ENCODE measurements at places on chromosomes 1 and 21.

- H3K4me3 ChIP-seq: no peak overlapping the region
- H3K4me1 ChIP-seq: no peaks in the 10 kb centered on the region
- DNase-seq: no peak
Observed at GRCh38 chr1:165056914-165057313, 299.6 kb downstream of the LMX1A start.

DNA sequence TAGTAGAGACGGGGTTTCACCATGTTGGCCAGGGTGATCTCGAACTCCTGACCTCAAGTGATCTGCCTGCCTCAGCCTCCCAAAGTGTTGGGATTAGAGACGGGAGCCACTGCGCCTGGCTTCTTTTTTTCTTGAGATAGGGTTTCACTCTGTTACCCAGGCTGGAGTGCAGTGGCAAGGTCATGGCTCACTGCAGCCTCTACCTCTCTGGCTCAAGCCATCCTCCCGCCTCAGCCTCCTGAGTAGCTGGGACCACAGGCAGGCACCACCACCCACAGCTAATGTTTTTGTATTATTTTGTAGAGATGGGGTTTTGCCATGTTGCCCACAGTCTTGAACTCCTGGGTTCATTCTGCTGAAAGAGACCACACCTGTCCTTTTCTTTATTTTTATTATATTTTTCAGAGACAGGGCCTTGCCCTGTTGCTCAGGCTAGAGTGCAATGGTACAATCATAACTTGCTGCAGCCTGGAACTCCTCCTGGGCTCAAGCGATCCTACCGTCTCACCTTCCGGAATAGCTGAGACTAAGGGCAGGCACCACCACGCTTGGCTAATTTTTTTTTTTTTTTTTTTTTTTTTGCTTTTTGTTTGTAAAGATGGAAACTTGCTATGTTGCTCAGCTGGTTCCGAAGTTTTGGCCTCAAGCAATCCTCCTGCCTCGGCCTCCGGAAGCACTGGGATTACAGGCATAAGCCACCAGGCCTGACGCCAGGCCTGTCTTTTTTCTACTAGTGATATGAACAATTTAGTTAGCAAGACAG, 3.1 kb downstream of the LMNA start:
- peak overlapping the region; percentile 100 for H3K4me3 ChIP-seq
- H3K4me1 ChIP-seq: peaks cover 80% of the 10 kb centered on the region

DNA sequence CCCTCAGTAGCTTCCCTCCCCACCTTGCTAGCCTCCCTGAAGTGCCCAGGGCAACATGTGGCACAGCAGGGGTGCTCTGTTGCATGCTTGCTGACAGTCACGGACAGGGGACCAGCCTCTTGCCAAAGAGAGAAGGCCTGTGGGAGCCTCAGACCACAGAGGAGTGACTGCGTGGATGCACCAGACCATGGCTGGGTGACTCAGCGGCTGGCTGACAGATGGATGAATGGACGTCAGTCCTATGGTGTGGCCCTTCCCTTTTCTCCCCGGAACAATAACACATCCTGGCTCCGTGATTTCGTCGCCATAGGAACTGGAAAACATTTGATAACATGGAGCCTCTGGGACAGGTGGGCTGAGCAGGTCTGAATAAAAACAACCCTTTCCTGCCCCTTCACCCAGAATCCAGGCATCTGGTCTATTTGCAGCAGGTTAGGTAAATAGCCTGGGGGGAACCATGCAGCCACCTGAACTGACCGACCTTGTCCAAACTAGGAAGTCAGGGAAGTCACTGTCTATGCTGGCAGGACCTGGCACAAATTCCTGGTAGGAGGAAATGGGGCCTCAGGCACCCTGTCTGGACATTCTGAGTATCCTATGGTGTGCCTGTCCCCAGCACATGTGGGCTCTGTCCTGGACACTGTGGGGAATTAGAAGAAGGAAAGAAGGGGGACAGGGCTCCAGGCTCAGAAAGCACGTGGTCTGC, 53.3 kb downstream of the NENF start:
- no peak overlapping the region for H3K4me3 ChIP-seq
- H3K4me1 ChIP-seq: peaks cover 10% of the 10 kb centered on the region
- H3K36me3 ChIP-seq: no peaks in the 10 kb centered on the region
- H3K27me3 ChIP-seq: no peaks in the 10 kb centered on the region

- no peak for DNase-seq
- H3K27ac ChIP-seq: no peak overlapping the region
- H3K36me3 ChIP-seq: no peaks in the 10 kb centered on the region
- no peaks in the 10 kb centered on the region for H3K4me1 ChIP-seq
- H3K4me3 ChIP-seq: no peak overlapping the region
- no peaks in the 10 kb centered on the region for H3K27me3 ChIP-seq
Observed at GRCh38 chr1:224377676-224378006, 21.0 kb downstream of the CNIH4 start.

GRCh38 chr1:235831148-235831547, 35.6 kb downstream of the LYST start:
- no peak for DNase-seq
- no peak overlapping the region for H3K4me3 ChIP-seq

DNA sequence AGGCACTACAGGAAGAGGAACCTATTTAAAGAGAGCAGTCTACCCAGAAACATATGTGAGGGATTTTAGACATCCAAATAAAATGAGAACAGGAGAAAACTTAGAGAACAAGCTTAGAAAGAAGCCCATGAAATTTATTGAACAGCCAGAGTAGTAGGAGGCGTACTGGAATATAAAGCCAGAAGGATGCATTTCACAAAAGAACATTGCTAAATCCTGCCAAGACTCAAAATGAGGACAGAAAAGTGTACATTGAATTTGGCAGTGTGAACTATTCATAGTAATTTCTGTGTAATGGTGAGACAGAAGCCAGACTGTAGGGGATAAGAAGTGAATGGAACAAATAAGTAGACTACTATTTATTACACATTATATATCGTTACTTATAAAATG, 22.5 kb downstream of the CEPT1 start:
- no peak for DNase-seq
- no peaks in the 10 kb centered on the region for H3K4me1 ChIP-seq
- H3K27me3 ChIP-seq: no peaks in the 10 kb centered on the region
- H3K4me3 ChIP-seq: no peak overlapping the region

GRCh38 chr1:30425046-30425445, 298.3 kb downstream of the MATN1 start:
- no peaks in the 10 kb centered on the region for H3K36me3 ChIP-seq
- no peaks in the 10 kb centered on the region for H3K27me3 ChIP-seq
- DNase-seq: peak; percentile 10
- no peaks in the 10 kb centered on the region for H3K4me1 ChIP-seq
- no peak overlapping the region for H3K27ac ChIP-seq
- H3K4me3 ChIP-seq: no peak overlapping the region

DNA sequence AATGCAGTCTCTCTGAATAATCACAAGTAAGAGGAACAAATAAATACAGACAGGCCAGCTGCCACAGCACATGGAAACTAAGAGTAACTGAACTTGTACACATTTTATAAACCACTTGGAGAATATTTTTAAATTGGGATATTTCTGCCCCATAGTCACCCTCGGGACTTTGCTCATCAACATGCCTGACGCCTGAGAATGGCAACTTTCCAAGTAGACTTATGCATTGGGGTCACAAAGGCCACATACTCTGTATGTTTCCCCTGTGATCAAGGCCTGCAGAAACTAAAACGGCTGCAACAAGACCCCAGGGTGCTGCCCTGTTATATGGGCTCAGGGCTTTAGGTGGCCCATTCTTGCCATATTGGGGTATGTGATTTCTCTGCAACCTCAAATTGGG, 38.3 kb upstream of the GJA5 start:
- DNase-seq: no peak
- no peak overlapping the region for H3K27ac ChIP-seq
- H3K4me1 ChIP-seq: no peaks in the 10 kb centered on the region
- H3K36me3 ChIP-seq: no peaks in the 10 kb centered on the region
- no peak overlapping the region for H3K4me3 ChIP-seq
- H3K27me3 ChIP-seq: no peaks in the 10 kb centered on the region

DNA sequence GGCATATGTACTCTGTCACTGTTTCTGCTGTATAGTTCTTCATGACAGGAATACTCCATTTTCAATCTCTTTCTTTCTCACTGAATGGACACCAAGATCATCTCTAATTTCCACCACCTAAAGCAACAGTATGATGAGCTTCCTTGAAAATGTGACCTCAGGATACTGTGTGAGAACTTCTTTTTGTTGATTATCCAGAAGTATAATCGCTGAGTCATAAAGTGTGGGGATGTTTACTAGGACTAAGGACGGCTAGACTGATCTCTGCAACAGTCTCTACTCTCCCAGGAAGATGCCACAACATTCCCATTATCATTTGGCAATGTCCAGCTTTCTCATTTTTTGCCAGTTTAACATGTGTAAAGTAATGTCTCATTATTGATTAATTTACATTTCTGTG, 70.3 kb downstream of the TNFSF18 start:
- no peaks in the 10 kb centered on the region for H3K4me1 ChIP-seq
- H3K36me3 ChIP-seq: no peaks in the 10 kb centered on the region
- H3K27ac ChIP-seq: no peak overlapping the region
- no peak overlapping the region for H3K4me3 ChIP-seq
- H3K27me3 ChIP-seq: no peaks in the 10 kb centered on the region
- DNase-seq: no peak
